NCI-H2029 treated with DMSO at 0.1 percent for 48 hours (cell line): ENCODE measurements at places on chromosomes 12 and 14.

GRCh38 chr14:33941718-33942117 lies 9.2 kb downstream of the EGLN3 start:
- no peak for DNase-seq

GRCh38 chr12:105803292-105803691 lies 335.5 kb downstream of the NUAK1 start:
- DNase-seq = no peak

DNA sequence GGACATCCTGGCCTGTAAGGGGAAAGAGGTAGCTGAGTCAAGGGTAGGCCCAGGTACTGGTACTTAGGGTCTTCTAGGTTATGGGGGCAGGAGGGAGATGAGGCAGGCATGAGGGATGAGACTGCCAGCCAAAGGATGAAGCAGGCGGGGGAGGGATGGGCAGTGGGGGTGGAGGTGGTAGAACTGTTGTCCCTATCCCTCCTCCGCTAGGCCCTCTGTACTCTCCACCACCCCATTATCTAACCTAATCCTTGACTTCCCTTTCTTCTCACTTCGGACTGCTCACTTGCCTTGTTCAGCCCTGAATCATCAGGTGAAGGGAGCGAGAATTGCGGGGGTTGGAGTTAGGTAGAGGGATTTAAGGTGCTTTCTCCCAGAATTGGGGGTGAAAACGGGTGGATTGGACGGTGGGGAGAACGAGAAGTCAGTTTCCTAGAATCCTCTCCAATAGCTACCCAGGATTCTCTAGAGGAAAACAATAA lies 562 bp downstream of the PAN2 start:
- peak; percentile 37 for DNase-seq

- no peak for DNase-seq
Observed at GRCh38 chr14:73253323-73253610, 16.0 kb downstream of the PAPLN start.

DNA sequence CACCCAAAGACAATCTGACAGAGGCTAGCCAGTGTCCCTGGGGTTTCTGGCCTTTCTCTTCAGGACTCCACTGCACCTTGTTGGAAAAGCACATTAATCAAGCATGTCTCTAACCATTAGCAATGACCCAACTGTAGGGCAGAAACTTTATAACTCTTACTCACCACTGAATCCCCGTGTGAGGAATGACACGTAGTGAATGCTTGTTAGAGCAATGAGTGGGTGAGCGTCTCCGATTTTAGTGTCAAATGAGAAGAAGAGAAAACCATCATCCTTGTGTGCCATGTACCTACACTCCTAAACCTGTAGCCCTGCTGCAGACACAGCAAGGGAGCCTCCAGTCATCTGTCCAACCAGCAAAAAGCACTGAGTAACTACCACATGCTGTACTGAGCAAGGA lies 56.5 kb upstream of the GPR68 start:
- no peak for DNase-seq

- no peak for DNase-seq
Observed at GRCh38 chr14:101827286-101827685, 65.8 kb downstream of the PPP2R5C start.

DNA sequence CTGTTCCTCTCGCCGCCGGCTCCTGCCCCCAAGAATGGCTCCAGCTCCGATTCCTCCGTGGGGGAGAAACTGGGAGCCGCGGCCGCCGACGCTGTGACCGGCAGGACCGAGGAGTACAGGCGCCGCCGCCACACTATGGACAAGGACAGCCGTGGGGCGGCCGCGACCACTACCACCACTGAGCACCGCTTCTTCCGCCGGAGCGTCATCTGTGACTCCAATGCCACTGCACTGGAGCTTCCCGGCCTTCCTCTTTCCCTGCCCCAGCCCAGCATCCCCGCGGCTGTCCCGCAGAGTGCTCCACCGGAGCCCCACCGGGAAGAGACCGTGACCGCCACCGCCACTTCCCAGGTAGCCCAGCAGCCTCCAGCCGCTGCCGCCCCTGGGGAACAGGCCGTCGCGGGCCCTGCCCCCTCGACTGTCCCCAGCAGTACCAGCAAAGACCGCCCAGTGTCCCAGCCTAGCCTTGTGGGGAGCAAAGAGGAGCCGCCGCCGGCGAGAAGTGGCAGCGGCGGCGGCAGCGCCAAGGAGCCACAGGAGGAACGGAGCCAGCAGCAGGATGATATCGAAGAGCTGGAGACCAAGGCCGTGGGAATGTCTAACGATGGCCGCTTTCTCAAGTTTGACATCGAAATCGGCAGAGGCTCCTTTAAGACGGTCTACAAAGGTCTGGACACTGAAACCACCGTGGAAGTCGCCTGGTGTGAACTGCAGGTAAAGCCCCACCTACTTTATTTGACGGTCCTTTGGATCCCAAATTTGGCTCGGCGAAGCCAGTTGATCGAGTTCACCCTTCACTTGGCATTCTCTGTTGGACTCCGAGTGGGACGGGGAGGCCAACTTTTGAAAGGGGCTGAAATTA lies 1.5 kb downstream of the WNK1 start:
- DNase-seq = no peak

DNA sequence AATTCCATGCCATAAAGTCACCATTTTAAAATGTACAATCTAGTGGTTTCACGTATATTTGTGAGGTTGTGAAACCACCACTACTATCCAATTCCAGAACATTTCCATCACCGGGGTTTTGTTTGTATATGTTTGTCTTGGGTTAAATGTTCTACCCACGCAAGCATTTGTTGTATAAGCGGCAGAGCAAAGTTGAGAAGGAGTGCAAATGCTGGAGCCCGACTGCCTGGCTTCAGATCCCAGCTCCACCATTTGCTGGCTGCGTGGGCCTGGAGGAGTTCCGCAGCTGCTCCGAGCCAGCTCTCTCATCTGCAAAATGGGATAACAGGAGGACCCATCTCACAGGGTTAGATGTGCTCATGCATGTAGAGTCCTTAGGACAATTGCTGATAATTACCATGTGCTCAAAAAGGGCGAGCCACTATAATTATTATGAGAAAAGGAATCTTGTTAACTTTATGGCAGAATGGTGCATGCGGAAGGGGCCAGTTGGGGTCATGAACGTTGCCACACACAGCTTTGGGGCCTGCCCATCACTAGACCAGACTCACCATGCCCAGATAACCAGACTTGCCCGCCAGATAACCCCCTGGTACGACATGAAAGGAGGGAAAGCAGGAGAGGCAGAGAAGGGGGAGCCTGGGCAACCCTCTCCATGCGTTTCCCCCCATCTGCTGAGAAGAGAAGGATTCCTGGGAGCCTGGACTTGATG lies 6.4 kb downstream of the ACTN1 start:
- no peak for DNase-seq

DNA sequence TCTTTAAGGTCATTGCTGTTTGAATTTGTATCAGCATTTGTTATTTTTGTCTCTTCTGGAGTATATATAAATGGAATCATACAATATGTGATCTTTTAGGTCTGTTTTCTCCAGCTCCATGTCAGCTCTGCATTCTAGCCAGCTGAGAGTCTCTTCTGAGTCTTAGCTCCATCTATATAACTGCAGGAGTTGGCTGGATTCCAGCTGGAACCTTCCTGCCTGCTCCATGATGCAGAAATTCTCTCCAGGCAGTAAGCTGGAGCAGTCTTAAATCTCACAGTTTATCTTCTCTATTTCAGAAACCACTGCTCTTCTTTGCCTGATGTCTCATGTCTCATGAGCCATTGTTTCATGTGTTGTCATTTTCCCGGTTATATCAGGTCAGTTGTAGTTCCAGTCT lies 827.6 kb downstream of the NRXN3 start:
- DNase-seq = no peak

DNA sequence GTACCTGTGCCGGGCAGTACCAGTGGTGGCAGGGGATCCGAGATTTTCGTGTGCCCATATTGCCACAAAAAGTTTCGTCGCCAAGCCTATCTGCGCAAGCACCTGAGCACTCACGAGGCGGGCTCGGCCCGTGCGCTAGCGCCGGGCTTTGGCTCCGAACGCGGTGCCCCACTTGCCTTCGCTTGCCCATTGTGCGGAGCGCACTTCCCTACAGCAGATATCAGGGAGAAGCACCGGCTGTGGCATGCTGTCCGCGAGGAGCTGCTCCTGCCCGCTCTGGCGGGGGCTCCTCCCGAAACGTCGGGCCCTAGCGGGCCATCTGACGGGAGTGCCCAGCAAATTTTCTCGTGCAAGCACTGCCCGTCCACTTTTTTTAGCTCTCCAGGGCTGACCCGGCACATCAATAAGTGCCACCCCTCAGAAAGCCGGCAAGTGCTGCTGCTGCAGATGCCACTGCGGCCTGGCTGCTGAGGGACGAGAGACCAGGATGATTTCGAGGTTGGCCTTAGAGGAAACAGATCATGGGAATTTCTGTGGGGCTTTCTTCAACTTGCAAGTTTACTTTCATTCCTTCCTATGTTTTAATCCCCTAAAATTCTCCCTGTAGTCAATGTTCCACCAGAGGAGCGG lies 1.6 kb downstream of the INSM2 start:
- DNase-seq = no peak

- DNase-seq = no peak
Observed at GRCh38 chr12:115638733-115639647, 638.5 kb downstream of the MED13L start.

GRCh38 chr12:8667270-8667669 lies 4.6 kb upstream of the MFAP5 start:
- DNase-seq = no peak

DNA sequence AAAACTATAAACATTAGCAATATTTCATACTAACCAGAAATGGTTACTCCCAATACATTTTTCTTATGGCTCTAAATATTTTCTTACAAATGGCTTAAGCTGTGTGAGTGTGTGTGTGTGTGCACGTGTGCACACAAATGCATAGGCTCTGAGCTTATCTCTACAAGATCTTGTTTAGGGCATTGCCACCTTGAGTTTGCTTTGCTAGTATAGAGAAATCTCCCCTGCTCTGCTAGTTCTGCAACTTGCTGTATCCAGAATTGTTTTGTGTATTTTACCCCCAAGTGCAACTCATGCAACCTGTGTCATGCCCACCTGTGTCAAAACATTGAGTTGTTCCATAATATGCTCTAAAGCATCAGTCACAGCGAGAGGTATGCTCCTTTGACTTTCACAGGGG lies 72.5 kb upstream of the DUSP6 start:
- no peak for DNase-seq

DNA sequence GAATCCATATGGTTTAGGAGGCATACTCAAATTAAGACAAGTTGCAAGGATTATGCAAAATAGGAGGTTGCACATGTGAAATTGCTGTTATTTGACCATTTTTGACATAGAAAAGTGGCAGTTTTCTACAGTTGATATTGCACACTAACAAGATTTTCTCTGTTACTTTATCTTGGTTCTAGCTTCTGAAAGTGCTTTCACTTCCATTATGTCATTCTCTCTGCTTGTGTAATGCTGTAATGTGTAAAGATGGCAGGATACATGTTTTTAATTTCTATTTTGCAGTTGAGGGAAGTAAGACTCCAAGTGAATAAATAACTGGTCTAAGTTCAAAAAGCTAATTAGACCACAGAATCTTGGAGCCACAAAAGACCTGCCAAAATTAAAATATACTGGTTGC lies 60.6 kb downstream of the MYRFL start:
- no peak for DNase-seq

GRCh38 chr12:105921872-105922669 lies 216.7 kb downstream of the NUAK1 start:
- no peak for DNase-seq

DNA sequence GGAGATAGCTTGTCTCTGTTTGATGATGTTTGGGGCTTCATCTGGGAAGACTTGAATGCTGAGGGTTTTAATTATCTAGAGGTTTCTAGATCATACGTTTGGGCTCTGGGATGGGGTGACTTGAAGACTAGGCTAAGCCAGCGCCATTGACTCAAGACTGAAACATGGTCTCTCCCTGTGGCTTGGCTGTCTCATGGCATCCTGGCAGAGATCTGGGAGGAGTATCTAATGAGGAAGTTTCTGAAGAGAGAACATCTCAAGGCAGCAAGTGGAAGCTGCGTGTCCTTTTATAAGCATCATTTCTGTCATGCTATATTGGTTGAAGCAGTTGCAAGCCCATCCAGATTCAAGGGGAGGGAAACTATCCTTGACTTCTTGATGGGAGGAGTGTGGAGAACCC lies 104.8 kb downstream of the UNC79 start:
- DNase-seq = no peak

- DNase-seq = no peak
Observed at GRCh38 chr14:52538623-52539022, 13.7 kb downstream of the TXNDC16 start.

DNA sequence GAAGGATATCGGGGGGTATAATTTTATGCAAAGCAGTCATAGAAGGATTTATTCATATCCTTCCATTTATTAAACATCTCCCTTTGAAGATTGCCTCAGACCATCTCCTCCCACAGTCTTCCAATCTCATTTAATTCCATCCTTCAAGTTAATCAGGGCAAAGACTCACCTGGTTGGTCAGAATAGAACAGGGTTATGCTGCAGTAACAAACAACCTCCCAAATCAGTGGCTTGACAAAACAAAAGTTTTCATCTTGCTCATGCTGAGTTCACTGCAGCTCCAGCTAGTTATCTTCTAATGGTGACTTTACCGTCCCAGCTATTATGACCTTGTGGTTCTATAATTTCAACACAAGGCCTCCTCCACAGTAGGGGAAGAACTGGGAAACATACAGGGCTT lies 48.8 kb upstream of the MTERF2 start:
- no peak for DNase-seq

GRCh38 chr12:50926415-50926814 lies 25.9 kb upstream of the HIGD1C start:
- no peak for DNase-seq

- no peak for DNase-seq
Observed at GRCh38 chr14:39880106-39880695, 448.0 kb upstream of the FBXO33 start.
